ENCODE measurements at places on chromosomes 4 and X. TPM values are rescaled to one million over a fixed set of nuclear protein-coding genes. Genes with fewer than 3 reads are reported as not detected.

DNA sequence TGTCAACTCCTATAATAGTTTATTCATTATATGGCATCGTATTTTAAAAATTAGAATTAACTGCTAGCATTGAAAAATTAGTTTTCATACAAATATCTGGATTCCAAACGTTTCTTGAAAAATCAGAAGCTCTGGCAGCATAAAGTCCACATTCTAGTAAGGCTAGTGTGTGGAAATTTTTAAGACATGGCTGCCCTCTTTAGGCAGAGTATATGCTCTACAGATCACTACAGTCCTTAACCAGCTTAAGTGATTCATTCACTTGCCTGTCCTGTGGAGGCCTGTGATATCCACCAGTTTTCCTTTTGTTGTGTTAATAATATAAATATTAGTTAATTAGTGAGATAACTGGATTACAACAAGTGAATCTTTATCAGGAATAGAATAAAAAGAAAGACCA, 287.2 kb downstream of the OPHN1 start:
- DNase-seq, result peak; percentile 38

GRCh38 chr4:132427125-132427524, 722.0 kb upstream of the PCDH10 start:
- DNase-seq, result no peak

DNA sequence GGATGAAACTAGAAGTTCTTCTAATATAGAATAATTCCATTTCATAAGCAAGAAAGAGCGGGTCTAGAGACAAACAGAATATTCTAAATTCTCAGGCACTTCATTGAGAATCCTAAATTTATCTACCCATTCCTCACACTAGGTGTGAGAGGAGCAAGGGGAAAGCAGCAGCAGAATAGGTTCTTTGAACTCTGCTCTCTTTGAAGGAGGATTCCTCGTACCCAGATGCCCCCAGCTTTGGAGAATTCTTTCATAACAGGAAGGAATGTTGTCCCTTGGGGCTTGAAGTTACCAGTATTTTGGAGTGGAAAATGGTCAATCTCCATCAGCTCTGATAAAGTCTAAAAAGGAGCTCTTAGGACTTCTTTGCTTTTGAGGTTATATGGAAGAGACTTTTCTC, 59.7 kb upstream of the RASGEF1B start:
- no peak for DNase-seq

DNA sequence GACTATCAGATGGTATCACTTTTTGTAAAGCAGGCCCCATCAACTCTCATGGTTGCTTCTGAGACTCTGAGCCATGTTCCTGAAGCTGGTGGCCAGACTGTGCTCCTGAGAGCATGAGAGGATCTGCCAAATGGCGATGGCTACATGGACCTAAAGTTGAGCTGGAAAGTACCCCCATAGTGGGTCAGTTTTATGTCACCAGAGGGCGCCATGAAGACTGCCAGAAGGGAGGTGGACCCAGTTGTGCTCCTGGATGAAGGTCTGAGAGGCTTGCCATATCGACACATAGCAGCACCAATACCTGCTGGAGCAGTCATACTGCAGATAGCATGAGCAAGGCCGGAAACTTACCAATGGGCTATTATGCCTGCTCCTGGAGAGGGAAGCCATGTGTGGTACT, 105.7 kb downstream of the SLITRK2 start:
- no peak for DNase-seq

- no peak for DNase-seq
Measured at GRCh38 chr4:73619346-73619745, 890 bp downstream of the RASSF6 start.

DNA sequence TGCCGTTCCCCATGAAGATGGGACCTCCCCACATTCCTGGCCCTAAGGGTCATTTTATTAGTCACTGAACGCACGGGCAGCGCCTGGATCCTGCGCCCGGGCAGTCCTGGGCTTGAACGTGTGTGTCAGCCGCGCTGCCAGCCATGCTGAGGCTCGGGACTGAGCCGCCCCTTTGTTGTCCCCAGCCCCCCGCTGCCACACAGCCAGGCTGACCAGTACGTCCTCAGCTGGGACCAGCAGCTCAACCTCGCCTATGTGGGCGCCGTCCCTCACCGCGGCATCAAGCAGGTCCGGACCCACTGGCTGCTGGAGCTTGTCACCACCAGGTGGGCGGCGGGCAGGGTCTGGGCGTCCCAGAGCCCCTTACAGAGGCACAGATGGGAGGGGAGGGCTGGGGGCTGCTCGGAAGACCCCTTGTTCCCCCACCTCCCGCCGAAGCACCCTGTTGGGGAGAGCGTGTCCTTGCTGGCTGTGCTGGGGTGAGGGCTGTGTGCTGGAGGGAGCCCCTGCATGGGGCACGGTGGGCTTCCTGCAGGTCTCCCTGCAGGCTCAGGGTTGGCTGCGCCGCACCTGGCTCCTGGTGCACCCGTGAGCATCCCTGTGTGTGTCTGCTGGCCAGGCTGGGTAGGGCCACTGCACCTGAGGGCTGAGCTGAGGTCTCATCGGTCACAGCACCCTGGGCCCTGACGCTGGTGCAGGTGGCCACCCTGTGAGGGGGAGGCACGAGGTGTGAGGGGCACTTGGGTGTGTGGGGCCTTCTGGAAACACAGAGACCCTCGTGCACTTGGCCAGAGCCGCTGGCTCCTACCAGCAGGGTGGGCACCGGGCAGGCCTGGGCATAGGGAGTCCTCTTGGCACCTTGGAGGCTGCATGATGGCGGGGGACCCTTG, 1.0 kb downstream of the IDUA start:
- DNase-seq, result no peak

GRCh38 chr4:125325733-125326132, 11.0 kb downstream of the FAT4 start:
- no peak for DNase-seq

DNA sequence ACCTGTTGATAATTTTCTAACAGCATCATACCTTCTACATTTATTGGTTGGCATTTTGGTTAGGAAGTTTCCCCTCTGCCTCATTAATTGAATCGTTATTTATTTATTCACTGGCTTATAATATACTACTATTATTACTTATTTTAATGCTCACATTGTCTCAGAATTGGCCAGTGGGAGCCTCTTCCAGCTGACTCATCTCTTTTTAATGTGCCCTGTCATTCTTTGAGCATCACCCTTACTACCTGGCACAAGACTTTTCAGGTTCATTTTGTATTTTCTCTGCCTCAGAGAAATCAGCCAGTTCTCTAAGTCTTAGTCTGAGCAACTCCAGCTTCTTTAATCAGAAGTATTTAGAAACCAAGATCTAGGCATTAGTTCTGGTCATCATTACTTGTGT, 60.3 kb upstream of the PRRG3 start:
- no peak for DNase-seq

- DNase-seq, result no peak
Measured at GRCh38 chr4:38620527-38621027, 43.4 kb upstream of the KLF3 start.

DNA sequence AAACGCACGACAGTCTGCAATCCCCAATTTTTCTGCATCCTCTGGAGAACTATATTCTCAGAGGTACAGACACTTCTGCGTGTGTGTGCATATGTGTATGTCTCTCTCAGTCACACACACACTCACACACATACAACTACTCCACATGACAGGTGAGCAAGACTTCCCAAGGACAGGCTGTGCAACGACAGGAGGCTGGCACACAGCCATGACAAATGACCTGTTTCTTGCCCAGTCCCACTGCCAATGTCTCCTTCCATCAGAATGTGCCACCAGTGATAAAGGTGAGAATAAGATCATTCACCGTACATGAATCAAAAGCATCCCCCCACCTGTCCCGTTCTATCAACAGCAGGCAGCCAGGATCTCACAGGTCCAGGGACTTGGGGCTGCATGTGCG, 52.4 kb downstream of the PPP2R2C start:
- DNase-seq, result no peak

- peak; percentile 2 for DNase-seq
Measured at GRCh38 chrX:124239911-124240310, 92.5 kb upstream of the TEX13D start.

GRCh38 chrX:101237041-101237440, 17.5 kb downstream of the DRP2 start:
- no peak for DNase-seq

DNA sequence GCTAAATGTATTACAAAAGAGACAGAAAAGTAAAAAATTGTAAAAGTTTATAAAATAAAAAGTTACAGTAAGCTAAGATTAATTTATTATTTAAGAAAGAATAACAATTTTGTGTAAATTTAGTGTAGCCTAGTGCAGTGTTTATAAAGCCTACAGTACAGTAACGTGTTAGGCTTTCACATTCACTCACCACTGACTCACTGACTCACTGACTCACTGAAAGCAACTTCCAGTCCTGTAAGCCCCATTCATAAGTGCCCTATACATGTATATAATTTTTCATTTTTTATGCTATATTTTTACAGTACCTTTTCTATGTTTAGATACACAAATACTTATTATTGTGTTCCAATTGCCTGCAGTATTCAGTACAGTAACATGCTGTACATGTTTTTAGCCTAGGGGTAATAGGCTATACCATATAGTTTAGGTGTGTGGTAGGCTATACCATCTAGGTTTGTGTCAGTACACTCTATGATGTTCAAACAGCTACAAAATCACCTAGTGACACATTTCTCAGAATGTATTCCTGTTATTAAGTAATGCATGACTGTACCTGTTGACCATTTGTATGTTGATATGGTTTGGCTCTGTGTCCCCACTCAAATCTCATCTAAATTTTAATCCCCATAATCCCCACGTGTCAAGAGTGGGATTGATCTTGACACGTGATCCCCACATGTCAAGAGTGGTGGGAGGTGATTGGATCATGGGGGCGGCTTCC, 57.9 kb downstream of the CFAP299 start:
- no peak for DNase-seq

- DNase-seq, result no peak
Measured at GRCh38 chr4:1464581-1465171, 58.4 kb upstream of the NKX1-1 start.

- no peak for DNase-seq
Measured at GRCh38 chrX:63932006-63932405, 147.0 kb upstream of the ARHGEF9 start.

DNA sequence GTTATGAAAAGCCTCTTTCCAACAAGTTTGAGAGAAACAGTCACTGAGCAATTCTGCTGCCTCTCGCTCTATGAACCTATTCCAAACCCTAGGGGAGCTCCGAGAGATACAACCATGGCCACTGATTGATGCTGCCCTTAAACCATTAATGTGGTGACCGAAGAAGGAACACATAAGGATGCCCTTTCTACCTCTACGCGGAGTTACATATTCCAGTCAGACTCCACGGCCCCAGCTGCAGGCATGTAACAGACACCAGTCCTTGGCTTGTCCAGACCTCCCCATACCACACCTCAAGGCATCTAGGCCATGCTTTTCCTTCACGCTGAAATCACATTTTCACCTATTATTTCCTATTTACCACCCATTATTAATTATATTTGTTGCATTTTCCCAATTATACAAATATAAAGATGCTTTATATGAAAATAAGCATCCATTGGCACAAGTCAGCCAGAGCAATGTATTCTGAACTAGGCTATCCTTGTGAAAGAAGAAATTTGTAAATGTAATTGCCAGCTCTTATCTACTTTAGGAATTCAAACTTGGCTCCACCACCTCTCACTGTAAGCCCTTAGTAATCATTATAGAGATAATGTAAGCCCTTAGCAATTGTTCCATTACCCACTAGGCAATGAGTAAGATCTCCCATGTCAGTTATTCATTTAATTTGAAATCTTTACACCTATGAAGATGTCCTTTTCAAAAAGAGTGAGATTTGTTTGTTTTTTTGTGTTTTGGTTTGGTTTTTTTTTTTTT, 338.4 kb downstream of the NR3C2 start:
- no peak for DNase-seq

DNA sequence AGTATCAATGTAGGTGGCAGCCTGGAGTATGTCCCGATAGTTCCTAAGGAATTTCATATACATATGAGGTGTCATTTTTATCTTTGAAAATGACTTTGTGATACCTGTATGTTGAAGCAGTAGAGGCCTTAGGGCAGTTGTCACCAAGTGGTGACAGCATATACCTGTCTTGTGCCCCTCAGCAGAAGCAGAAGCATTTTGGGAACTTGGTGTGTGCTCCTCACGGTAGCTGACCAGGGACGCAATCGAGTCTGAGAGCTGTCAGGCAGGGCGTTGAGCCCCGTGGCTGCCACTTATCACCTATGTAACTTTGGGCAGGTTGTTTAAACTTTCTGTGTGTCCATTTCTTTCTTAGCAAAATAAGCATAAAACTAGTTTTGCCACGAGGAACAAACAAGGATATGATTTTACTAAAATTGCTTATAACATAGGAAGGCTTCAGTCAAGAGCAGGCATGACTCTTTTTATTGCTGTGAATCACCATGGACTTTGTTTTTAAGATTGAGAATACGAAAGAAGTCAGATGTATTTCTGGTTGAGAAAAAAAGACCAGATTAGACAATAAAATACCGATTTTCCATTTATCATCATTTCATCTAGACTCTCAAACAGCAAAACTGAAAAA, 161.5 kb downstream of the CPE start:
- no peak for DNase-seq

DNA sequence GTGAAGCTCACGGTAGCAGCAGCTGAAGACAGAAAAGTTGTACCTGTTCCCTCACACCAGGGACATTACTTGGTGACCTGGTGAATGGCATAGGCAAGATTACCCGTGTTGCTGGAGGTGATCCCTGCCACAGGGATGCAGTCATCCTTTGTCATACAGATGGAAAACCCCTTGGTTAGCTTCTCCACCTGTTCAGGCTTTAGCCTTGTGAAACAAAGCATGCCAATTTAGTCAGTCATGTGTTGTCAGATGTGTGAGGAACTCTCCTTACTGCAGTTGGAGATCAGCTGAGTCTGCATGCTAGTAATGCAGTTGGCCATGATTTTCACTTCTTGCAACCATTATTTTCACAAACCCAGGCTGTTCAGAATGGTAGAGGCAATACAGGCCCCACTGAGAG, 41.0 kb downstream of the AMELX start:
- DNase-seq, result no peak

GRCh38 chrX:72124540-72125201, 7.0 kb downstream of the RTL5 start:
- no peak for DNase-seq

- DNase-seq, result no peak
Measured at GRCh38 chr4:28686618-28687017, 1826.0 kb downstream of the STIM2 start.

Gene CT45A3
- not detected for total RNA-seq

Gene CCKAR
- total RNA-seq, result not detected

Gene TRIML2
- not detected for total RNA-seq

Gene PRSS12
- not detected for total RNA-seq

Gene DMP1
- not detected for total RNA-seq

Gene IL21
- total RNA-seq, result 0.20 TPM

Gene LINC00632
- total RNA-seq, result 0.54 TPM

Gene ZNF674
- total RNA-seq, result 3.6 TPM

Gene CXCL8
- 0.52 TPM for total RNA-seq

Gene PPEF1
- total RNA-seq, result 0.59 TPM

Gene SH2D1A
- total RNA-seq, result 42.7 TPM

Gene TCEAL7
- not detected for total RNA-seq

Gene TMEM150C
- not detected for total RNA-seq

Gene FGF5
- total RNA-seq, result not detected
